ENCODE measurements at places on chromosomes 7 and 10. TPM values are rescaled to one million over a fixed set of nuclear protein-coding genes. Genes with fewer than 3 reads are reported as not detected.

The CH25H gene
- total RNA-seq = not detected

The TPST1 gene
- total RNA-seq = 1.9 TPM

The PDE1C gene
- total RNA-seq = not detected

The HTR5A gene
- total RNA-seq = not detected

The FAM221A gene
- 6.2 TPM for total RNA-seq

The LARP4B gene
- total RNA-seq = 128 TPM

The CYP2E1 gene
- 0.40 TPM for total RNA-seq

The EMX2 gene
- not detected for total RNA-seq

The SEMA3E gene
- total RNA-seq = not detected

The H2BK1 gene
- total RNA-seq = not detected

The RPEL1 gene
- total RNA-seq = not detected

The GIMAP4 gene
- total RNA-seq = 57.3 TPM

The GNGT1 gene
- not detected for total RNA-seq

The MBL2 gene
- not detected for total RNA-seq

The CRPPA gene
- 1.6 TPM for total RNA-seq

The CPSF4 gene
- total RNA-seq = 66.6 TPM

The ANXA8 gene
- not detected for total RNA-seq

The CFAP46 gene
- not detected for total RNA-seq

The ASAH2 gene
- 5.4 TPM for total RNA-seq
